GM20000 (cell line): ENCODE measurements at places on chromosomes 7 and 10.

DNA sequence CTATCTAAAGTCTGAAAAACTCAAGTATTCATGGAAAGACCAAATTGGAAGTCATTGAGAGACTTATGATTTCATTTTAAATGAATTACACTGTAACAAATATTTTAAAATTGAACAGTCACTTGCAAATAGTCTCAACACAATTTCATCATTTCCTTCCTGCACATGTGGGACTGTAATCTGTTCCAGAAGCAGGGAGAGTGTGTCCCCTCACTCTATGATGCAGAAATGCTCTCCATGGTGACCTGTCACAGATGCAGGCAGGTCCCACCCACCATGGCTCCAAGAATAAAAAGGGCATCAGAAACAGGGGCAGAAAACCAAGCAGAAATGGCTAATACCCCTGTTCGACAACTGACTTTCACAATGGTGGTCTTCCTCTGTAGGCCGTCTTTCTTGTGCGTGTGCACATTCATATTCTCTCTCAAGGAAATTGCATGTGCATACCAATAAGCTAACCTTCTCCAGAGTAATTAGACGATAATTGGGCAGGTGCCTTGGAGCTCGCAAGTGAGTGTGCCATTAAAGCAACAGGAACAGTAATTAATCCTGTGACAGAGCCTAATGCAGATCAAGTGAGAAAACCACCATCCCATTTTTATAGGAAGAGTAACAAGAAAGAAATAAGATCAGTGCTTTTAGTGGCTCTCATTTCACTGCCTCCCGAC, 170.9 kb downstream of the ZMYND11 start:
- DNase-seq = no peak

DNA sequence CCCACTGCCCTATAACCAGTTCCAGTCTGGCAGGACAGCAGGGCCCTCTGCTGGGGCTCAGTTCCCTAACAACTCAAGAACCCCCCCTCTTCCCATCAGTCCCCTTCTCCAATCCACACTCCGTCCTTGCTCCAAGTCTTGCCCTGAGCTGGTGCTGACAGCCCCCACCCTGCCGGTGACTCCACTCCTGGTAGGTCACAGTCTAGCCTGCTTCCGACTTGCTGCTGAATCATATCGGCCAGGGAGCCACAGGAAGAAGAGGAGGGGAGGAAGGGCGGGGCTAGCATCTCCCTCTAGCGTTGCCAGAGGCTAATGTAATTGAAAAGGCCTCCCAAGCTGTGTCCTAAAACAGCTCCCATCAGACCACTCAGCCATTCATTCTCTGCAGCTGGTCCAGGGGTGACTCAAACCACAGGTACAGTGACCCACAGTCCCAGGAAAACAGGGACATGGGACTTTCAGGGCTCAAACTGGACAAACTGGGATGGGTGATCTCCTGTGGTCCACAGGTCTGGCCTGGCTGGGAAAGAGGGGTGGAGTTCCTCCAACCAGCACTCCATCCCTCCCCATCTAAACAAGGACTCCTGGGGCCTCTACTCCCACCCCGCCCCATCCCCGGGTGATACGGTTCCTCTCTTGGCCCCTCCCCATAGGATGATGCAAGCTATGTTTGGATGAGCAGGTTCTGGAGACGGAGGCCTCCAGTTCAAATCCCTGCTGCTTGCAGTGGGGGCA, 158.8 kb downstream of the SH3PXD2A start:
- DNase-seq = peak; percentile 84

- no peak for DNase-seq
Measured at GRCh38 chr10:1253523-1254353, 197.6 kb downstream of the WDR37 start.

- no peak for DNase-seq
Measured at GRCh38 chr10:15267496-15267895, 99.0 kb upstream of the NMT2 start.

DNA sequence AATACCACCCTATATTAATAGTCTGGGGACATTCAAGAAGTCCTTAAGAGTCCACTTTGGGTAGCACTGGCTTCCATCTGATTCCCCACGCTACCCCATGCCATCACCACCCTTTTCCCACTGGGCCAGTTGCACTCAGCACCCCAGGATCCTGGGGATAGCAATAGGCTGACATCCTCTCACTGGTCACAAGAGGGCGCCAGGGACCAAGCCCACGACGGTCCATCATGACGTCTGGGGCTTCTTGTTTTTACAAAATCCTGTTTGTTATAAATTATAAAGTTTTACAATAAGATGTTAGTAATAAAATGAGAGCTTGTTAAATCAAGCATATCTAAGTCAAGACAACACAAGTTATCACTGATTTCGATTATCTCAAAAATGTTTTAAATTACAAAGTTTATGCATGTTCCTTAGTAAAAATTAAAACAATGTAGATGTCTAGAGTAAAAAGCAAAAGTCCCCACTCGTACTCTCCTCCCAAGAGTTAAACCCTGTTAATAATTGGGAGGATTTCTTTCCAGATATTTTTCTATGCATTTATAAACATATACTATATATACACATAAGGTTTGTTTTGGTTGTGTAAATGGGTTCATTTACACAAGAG, 15.4 kb downstream of the GPNMB start:
- peak; percentile 83 for DNase-seq

GRCh38 chr7:151439855-151440798, at the start of gene CRYGN:
Gene CRYGN (minus strand): TSS chr7:151440141. CDS start chr7:151439917, 224 bp downstream.
- no peak for DNase-seq

DNA sequence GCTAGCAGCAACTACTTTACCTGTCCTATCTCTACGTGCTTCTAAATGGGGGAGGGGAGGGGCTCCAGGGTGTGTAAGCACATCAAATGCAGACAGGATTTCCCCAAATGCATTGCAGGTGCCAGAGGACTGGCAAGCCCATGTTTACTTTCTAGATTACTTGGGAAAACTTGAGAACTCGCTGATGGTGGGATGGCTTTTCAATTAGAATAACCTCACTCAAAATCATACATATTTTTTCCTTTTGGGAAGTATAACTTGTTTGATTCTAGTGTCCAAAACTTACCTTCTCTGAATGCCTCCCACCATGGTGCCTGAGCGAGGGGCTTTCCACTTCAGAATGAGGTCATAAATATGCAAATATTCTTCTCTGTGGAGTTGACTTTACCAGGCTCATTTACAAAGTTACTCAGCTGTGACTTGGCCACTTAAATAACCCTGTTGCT, 191.3 kb upstream of the RHOBTB1 start:
- DNase-seq = peak; percentile 34

DNA sequence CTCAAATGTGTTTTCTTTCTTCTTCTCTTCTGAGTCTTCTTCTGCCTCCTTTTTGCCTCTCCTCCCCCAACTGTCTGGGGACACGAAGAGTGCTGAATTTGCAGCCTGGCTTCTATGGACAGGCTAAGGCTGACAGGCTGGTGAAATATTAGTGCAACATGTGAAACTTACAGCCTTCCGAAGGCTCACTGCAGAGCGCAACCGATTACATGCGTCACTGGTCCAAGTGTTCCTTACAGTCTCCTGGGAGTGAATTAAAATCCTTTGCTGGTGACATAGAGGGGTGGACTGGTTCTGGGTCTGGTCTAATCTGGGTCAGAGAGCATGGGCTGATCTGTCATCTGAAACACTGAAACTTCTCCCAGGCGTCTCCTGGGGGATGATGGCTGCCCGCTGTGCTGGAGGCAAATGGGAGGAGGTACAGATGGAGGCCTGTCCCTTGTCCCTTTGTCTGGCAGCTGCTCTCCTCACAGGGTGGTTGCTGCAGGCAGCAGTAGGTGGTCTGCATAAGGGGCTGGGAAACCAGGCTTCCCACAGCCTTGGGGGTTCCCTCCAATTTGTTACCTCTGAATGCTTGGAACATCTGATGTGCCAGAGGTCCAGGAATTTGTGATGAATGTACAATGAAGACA, 143.8 kb upstream of the BMPER start:
- no peak for DNase-seq

DNA sequence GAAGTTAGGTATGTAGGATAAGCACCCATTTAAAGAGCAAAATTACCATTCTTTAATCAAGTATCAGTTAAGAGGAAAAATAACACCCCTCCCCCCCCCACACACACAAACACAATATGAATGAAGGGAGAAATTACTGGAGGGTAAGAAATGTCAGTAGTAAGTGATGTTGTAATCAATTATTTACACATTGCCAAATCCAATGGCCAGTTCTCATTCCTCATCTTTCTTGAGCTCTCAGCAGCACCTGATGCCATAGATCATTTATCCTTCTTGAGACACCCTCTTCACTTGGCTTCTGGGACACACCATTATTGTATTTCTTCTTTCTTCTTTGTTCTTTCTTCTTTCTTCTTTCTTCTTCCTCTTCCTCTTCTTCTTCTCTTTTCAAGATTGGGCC, 33.7 kb upstream of the FAM3C start:
- no peak for DNase-seq

DNA sequence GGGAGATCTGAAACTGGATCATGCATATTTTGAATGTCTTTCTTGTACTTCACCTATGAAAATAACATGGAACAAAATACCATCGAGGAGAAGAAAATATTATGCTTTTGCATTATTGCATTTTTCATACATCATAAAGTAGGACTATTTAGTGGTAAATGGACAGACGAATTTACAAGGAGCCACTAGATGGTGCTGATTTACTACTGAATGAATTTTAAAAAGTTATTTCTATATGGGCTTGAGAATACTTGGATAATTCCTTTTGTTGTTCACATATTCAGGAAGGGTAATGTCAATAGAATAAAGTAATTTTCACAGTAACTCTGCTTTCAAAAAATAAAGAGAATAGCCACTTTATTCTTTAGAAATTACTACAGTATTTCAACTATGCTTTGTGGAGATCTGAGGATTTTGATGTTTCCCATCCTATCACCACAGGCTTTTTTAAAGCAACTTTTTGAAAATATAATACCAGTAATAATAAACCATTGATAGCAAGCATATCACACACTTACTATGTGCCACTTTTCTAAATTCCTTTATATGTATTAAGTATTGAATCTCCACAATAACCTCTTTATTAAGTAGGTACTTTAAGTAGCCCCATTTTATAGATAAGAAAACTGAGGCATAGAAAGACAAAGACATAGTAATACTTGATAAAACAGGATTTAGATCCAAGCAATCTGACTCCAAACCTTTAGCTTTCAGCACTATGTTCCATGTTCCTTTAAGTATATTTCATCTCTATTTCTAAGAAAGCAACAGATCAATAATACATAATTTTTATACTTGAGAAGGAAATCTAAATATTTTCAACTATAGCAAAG, 38.6 kb downstream of the NEBL start:
- no peak for DNase-seq

DNA sequence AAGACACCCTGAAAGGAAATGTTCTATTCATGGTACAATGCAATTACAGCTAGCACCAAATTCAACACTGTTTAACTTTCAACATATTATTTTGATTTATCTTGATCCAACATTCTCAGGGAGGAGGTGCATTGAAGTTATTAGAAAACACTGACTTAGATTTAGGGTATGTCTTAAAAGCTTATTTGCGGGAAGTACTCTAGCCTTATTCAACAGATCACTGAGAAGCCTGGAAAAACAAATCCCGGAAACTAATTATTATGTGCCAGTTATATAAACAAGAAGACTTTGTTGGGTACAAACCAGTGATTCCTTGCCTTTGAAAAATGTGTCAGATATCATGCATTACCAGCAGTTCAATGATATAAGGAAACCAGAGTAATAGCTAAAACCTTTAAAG, 160.1 kb downstream of the CFTR start:
- no peak for DNase-seq

DNA sequence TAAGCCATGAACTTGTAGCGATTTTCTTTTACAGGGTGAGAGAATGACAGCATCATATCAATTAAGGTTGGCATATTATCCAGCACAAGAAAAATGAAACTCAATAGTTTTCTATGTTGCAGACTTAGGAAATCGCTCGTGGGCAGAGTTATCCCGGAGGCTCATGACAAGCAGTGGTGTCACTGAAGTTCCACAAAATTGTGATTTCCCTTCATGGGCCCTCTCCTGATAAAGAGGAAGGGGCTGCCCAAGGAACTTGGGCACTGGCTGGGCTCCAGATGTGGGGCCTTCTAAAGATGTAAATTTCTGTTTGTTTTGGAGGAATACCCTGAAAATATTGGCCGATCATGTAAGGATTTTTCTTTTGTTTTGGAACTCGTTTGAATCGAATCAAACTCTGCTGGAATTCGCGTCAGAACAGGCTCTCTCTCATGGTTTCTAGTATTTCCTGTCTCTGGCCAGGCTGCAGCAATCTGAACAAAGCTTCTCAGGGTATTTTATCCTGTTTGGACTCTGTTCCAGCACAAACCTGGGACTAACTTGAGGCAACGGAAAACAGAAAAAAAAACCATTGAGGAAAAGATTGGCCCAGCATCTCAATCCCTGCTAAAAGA, 340.6 kb upstream of the NRP1 start:
- DNase-seq = no peak

- no peak for DNase-seq
Measured at GRCh38 chr10:28366994-28367393, 64.1 kb upstream of the MPP7 start.

GRCh38 chr10:20993389-20993788, 96.3 kb upstream of the NEBL start:
- DNase-seq = no peak

GRCh38 chr7:158645842-158646241, 58.2 kb upstream of the PTPRN2 start:
- no peak for DNase-seq

DNA sequence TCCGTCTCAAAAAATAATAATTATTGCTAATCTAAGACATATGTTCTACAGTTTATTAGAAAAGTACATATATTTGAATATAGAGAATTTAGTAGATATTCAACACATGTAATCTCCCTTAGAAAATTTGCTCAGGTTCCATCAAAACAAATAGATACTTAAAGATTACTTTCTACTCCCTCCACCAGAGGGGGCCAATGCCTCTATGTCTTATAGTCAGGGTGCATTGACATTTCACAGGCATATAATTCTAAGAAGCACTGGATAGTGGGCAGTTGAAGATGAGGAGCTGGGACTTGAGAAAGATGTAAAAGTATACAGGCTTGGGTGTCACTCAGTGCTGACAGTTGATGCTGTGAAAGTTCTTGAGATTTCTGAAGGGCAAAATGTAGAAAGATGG, 301.6 kb upstream of the HPS1 start:
- peak; percentile 23 for DNase-seq

- no peak for DNase-seq
Measured at GRCh38 chr7:74093671-74094223, 10.1 kb downstream of the LIMK1 start.

DNA sequence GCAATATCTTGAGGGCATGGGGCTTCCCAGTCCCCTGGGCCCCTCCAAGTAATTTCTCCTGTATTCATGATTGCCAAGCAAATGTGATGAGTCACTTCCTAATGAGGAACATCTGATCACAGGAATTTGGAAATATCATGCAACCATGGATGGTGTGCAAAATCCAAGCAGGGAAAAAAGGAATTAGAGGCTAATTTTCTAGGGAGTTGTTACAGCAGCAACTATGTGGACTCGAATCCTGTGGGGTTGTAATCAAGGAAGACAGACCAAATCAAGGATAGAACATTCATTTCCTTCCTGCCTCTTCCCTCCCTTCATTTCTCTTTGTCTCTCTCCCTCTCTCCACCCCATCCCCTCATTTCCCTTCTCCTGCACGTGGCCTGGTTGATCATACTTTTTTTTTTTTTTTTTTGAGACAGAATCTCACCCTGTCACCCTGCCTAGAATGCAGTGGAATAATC, 23.9 kb upstream of the AGFG2 start:
- no peak for DNase-seq
